ENCODE measurements at places on chromosomes 2 and 18.

DNA sequence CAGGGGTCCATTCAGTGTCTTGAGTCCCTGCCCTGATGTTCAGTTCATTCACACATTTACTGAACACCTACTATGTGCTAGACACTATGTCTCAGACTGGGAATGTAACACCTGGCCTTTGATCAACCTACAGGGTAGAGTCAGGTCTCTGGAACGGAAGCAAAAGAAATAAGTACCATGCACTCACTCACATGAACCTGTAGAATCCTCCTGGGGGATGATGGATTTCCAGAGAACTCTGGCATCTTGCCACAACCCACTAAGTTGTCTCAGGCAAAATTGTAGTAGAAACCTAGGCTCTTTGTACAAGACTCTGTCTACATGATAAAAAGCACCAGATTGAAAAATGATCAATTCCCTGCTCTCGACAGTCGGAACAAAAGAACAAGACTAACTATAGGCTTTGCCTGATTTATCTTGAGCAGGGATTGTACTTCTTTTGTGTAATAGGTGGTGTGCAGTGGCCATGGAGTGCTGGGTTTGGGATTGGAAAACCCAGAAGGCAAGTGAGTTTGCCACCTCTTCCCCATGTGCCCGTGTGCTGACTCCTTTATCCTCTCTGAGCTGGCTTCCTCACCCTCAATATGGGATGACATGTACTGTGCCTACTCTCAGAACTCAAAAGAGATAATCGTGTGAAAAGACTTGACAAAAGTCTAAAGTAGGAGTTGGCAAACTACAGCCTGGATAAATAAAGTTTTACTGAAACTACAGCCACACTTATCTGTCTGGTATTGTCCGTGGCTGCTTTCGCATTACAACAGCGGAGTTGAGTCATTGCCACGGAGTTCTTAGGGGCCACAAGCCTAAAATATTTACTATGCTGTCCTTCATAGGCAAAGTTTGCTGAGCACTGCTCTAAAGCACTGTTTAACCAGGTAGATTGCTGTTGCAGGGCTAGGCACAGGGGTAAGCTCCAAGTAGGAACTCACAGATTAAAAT is 4.4 kb downstream of the CAPN14 start:
- peak; percentile 30 for DNase-seq

GRCh38 chr2:73830871-73831401 is 2.2 kb downstream of the STAMBP start:
- peak; percentile 71 for DNase-seq

DNA sequence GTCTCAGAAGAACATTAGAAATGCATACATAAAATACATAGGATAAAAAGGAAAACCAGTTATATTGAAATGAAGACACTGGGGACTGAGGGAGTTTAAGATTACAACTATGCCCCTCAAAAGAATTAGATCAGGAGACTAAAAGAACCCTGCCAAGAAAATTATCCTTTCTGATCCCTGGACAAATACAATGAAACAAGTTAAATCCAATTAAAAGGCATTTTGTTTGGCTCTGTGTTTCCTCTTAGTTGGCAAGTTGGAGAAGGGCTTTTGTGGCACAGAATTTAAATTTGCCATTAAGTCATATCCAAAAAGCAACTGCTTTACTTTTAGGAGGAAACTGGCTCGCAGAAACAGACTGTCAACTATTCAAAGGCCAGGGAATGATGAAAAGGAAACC is 99.1 kb upstream of the CD302 start:
- DNase-seq: no peak

GRCh38 chr2:170500770-170501169 is 214.4 kb upstream of the SP5 start:
- DNase-seq: no peak

DNA sequence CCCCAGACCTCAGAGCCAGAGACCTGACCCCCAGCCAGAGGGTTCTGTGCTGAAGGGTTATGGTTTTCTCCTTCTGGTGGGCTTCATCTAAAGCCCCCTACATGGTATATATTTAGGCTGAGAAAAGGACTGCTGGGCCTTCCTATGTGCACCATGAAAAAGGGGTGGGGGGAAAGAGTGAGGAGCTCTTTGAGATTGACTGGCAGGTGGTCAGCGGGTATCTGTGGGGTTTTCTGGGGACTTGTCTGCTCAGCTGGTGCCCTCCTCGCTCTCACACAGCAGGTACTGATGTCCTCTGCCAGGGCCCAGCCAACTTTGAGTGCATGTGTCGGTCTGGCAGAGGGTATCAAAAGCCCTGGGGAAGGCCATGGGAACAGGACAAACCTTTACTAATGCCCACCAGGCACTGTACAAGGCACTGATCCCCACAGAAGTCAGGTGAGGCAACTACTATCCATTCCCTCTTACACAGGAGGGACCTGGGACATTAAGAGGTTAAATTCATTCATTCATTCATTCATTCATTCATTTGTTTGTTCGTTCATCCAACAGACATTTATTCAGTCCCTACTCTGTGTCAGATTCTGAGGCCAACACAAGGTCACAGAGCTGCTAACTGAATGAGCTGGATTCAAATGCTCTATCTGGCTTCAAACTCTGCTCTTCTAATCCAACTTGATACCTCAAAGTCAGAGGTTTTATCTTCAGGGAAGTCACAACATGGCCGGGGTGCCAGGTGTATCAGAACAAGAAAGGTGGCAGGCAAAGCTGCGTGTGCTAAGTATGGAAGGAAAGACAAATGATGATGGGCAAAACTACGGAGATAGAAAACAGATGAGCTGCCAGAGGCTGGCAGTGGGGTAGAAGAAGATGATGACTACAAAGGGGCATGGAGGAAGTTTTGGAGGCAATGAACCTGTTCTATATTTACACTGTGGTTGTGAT is 44.6 kb downstream of the REEP1 start:
- DNase-seq: no peak

- no peak for DNase-seq
Measured at GRCh38 chr2:67216103-67216502, 181.0 kb upstream of the ETAA1 start.

- peak; percentile 24 for DNase-seq
Measured at GRCh38 chr18:45254709-45255082, 360.6 kb upstream of the SLC14A2 start.

- no peak for DNase-seq
Measured at GRCh38 chr2:102660574-102660973, 41.2 kb downstream of the SLC9A2 start.

DNA sequence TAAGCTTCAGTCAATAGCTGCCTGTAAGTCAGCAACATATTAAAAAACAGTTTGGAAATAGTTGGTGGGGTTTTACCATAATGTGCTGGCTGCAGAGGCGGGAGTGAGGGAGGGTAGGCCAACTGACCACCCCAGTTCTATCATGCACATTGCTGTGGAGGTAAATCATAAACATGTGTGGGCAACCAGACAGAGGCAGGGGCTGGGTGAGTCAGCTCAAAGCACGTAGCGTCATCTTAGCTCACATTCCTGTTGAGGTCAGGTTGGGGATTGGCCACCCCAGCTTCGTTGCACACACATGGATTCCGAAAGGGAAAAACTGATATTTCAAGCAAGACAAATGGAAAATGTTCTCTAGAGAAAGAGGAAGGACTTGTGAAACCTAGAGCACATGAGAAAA is 19.5 kb downstream of the GPR45 start:
- DNase-seq: peak; percentile 92

GRCh38 chr2:165706960-165707487 is 87.0 kb downstream of the GALNT3 start:
- no peak for DNase-seq

DNA sequence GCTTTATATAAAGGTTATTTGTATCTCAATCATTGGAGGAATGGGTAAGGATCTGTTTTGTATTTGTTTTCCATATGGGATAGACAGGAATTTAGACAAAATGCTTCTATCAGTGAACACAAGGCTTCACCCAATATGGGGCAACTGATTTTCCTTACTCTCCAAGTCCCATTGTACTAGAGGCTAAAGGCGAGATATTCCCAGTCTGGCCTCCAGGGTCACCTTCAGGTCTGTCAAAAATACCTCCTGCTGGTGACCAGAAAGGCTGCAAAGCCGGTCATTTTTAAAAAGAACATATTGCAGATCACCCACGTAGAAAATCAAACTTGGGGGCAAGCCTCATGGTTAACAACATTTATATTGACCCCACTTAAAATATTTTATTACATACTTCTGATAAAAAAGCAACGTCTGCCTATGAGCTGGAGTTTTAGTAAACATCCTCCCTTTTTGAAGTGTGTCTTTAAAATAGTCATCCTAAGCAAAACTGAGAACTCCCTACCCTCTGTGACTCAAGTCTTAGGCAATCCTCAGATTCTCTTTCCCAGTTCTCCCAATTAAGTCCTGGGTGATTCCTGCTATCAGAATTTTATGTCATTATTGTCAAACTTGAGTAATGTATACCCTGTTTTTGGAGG is 276.6 kb downstream of the MREG start:
- DNase-seq: peak; percentile 76

GRCh38 chr2:99651930-99652670 is 162.3 kb upstream of the REV1 start:
- DNase-seq: peak; percentile 83

DNA sequence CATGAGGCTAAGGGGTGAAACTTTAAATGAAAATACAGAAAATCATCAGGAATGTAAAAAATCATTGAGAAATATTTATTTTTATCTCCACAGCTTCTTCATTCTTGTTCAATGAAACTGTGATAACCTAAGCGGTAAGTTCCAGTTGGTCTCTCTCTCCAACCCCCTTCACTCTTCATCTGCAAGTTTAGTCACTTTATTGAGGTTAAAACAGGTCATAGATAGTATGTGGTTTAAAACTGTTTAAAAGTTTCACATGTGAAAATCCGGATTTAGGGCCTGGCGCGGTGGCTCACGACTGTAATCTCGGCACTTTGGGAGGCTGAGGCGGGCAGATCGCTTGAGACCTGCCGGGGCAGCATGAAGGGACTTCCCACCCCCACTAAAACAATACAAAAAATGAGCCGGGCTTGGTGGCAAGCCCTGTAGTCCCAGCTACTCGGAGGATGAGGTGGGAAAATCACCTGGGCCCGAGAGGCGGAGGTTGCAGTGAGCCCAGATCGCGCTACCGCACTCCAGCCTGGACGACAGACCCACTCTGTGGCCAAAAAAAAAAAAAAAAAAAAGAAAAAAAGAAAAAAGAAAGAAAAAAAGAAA is 1.6 kb upstream of the PHLPP1 start:
- peak; percentile 5 for DNase-seq

- DNase-seq: no peak
Measured at GRCh38 chr2:127811397-127812321, 688 bp upstream of the WDR33 start.

DNA sequence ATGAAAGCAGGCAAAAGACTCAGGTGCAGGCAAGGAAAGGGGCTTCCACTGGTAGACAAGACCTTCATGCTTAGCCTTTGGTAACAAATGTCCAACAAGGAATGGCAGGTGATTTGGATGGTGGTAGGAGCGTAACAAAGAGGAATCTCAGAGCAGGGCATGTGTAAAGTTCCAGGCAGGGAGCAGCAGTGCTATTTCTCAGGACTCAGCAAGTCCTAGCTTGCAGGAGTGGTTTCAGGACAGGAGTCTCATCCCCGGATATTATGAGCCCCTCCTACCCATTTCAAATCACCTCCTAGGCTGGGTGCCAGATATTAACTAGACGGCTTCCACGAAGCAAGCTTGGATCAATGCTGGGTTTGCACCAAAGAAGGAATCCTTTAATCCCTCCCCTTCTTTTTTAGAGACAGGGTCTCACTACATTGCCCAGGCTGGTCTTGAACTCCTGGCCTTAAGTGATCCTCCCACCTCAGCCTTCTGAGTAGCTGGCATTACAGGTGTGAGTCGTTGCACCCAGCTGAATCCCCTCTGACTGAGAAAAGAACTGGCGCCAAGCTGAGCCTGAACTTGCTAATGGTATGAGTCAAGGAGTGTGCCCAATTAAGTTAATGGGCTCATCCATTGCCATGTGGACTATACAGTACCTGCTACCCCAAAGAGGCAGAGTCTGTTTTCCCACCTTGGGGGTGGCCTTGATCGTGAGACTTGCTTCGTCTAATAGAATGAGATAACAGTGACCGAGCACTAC is 190.3 kb downstream of the ARL4C start:
- DNase-seq: no peak

DNA sequence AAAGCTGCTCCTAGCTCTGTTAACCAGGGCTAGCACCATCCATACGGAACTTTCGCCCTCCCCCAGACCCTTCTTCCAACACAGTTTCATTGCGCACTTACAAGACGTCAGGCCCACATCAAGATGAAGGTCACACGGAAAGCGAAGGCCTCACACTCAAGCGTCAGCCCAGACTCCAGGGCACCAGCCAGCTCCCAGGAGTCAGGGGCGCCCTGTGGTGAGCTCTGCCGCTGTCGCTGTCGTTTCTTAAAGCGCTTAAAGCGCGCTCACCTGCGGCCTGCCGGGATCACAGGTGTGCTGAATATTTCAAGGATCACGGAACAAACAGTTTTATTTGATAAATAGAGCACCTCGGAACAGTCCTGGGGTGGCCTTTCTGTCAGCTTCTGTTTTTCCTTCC is 163.1 kb downstream of the CDH20 start:
- DNase-seq: no peak

- DNase-seq: no peak
Measured at GRCh38 chr2:102053096-102053495, 61.3 kb downstream of the IL1R2 start.

GRCh38 chr2:44927985-44928482 is 13.5 kb upstream of the SIX3 start:
- no peak for DNase-seq

GRCh38 chr2:29816651-29817050 is 104.7 kb downstream of the ALK start:
- DNase-seq: no peak

Data from fibroblast of skin of back (primary cell).